Germinal center (tissue), 1 donor: ENCODE measurements at places on chromosomes 7 and 10.

DNA sequence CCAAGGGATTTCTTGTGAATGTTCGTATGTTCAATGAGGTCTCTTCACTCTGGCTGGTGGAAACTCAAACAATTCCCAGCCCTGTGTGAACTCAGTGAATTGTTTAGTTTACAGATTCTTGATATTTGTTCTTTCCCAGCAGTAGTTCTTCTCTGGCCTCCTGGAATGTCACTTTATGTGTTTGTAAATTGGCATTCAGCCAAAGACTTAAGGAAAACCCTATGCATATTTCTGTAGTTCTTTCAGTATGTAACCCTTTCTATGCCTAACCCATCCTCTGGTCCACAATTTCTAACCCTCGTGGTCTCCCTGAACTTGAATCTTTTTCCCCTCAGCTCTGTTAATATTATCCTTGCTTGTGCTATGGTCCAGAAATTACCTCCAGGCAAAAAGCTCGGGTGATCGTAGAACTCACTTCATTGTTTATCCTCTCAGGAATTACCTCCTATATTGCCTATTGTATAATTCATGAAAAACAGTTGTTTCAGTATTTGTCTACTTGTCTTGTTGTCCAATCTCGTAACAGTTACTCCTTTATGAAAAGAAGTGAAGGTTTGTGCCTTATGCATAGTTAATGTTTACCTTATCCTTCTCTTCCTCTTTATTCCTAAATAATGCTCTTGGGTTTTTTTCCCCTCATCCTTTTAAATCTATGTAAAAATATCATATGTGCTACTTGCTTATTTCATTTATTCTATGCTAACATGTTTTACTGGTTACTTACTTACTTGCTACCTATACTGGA, 23.7 kb upstream of the AGR3 start:
- no peak for DNase-seq

DNA sequence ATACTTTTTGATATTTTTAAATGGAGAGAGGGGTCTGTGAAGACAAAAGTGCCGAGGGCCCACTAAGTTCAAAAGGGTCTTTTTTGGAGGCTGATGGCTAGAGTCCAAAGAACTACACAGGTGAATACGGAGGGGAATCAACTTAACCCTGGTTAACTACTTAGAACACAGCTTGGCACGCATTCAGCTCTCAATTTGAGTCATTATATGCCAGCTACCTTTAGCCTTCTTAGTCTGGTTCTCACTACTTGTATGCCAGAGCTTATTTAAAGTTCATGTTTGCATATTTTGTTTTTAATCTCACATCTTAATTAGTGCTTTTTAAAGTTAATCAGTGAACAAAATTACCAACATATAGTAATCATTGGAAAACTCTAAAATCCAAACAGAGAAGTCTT, 80.8 kb downstream of the VWDE start:
- DNase-seq = no peak

GRCh38 chr10:50552308-50552707, 71.4 kb downstream of the SGMS1 start:
- no peak for DNase-seq

- DNase-seq = no peak
Measured at GRCh38 chr10:112022196-112022595, 161.4 kb downstream of the GPAM start.

- DNase-seq = no peak
Measured at GRCh38 chr7:97450516-97450915, 281.4 kb upstream of the TAC1 start.

- no peak for DNase-seq
Measured at GRCh38 chr7:66281678-66282590, 76.8 kb downstream of the TPST1 start.

DNA sequence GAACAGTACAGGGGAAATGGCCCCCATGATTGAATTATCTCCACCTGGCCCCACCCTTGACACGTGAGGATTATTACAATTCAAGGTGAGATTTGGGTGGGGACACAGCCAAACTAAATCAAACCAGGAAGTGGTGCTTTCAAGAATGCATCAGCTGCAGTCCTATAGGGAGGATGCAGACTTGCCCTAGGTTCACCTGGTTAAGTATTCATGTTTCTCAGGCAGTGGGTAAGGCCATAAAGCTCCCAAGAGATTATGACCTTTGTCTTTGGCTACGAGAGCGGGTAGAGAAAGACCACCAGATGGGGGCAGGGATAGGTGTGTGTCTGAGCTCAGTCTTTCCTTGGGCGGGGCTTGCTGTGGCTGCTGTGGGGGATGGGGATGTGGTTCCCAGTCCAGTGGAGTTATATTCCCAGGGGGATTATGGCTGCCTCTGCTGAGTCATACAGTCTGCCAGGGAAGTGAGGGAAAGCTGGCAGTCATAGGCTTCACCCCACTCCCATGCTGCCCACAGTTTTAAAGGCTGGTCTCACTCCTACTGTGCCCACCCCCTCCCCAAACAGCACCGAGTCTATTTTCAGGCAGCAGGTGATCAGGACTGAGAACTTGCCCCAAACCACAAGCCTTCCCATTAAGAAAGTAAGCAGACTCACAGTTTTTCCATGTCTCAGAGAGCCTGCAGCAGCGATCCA, 8.4 kb upstream of the R3HCC1L start:
- DNase-seq = no peak

DNA sequence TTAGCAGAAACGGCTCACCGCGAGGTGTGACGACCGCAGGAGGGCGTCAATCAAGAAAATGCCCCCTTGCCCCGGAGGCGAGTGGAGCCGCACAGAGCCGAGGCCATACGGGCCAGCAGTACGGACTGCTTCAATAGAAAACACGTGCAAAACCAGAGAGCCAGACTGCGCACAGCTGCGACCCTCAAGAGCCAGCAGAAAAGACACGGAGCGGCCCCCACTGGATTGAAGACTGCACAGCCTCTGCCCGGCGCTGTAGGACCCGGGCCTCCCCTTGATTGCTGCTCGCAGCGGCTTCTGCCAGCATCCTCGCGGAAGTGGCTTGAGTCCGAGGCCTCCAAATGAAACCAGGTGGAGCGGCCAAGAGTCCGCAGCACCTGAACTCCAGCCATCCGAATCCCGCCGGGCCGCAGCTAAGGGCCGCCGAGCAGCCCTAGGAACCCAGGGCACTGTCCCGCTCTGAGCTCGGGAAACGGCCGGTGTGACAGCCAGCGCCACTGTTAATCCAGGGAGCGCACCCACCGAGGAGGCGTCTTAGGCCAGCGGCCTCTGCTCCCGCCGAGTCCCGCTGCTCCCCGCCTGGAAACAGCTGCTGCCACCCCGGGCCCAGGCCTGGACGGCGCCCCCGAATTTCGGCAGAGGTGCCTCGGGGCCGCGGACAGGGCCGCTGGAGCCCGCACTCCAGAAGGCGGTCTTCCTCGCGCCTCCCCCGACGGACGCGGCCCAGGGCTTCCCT, 660 bp upstream of the HHEX start:
- DNase-seq = no peak

GRCh38 chr7:151379193-151379520, 30.7 kb downstream of the WDR86 start:
- no peak for DNase-seq
